ENCODE measurements at places on chromosomes 2 and 18.
A peak's percentile ranks its signal among the peaks of the same experiment; 100 is the strongest.

DNA sequence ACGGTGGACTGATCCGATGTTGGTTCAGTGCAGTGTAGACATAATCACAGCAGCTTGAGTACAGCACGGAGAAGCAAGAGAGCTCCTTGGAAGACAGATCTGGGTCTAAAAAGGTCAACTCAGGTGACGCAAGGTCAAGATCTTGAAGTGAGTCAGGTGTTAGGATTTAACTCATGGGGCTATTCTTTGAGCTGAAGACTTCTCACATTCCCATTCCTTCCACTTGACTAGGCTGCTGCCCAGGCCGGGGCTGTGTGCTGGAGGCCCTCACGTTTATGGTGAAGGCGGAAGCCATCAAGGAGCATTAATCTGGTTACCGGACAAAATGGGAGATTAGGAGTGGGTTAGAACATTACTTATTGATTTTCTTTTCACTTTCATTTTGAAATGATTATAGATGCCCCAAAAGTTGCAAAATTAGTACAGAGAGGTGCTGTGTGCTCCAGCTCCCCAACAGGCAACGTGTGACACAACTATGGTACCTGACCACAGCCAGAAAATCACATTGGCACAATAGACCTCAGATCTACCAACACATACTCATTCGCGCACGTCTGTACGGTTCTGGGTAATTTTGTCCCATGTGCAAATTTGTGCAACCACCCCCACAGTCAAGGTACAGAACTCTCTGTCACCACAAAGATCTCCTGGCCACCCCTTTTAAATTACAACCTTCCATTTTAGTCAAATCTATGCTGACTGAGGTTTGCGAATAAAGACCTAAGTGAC, 77.6 kb upstream of the SEC11C start:
- no peak for DNase-seq

- no peak for DNase-seq
These were observed 400.7 kb downstream of the LRRTM4 start for GRCh38 chr2:77121518-77121917.

- peak; percentile 13 for DNase-seq
These were observed 13.9 kb downstream of the SLC19A3 start for GRCh38 chr2:227703961-227704360.

DNA sequence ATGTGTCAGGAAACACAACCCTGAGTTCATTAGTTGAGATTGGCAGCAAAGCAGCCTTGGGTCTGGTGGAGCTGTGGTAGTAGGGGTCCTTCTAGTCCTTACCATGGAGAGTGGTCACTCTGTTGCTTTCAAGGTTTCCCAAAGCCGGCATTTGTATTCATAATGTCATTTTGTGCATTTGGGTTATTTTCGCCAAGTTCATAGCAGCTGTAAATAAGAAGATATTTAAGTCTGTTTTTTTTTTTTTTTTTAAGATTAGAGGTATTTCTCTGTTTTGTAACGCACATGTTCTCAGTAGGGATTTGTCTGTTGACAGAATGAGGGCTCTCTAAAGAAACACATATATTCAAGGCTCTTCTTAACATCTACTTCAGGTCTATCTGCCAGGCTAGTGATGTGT, 114.1 kb downstream of the PRPF40A start:
- no peak for DNase-seq

GRCh38 chr18:75422341-75422910, 5.1 kb downstream of the SMIM21 start:
- DNase-seq, result peak; percentile 23

DNA sequence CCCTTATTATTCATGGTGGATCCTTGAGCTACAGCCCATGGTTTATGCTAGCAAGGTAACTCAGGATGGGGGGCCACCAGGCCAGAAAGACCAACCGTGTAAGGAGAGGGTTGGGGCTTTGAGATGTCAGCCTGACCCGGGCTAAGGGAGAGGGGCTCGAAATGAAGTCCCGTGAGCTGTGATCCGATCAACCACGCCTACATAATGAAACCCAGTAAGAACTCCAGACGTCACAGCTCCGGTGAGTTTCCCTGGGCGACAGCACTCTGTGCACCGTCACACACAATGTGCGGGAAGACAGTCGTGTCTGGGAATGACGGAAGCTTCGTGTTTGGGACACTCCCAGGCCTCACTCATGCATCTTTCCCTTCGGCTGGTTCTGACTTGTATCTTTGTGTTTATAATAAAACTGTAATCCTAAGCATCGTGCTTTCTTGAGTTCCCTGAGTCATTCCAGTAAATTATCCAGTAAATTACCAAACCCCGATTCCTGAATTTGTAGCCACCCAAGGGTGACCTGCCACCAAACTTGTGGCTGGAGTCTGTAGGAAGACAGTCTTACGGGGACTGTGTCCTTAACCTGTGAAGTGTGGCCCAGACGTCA, 44.2 kb downstream of the CYP27C1 start:
- DNase-seq, result peak; percentile 82

DNA sequence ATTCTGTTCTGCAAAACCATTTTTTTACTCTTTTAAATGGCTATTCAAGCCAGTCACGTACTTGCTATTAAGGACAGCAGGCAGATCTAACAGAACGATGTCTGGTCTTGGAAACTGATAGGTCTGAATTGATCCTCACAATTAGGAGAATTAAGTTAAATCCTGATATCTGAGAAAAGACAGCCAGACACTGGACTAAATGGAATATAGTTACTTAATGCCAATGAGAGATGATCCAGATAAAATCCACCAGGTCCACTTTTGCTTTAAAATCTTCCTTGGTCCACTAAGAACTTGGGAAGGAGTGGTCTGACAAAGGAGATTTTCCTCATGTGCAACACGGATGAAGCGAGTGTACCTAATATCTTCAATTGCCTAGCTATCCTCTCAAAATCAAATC, 86.9 kb downstream of the PLEKHM3 start:
- DNase-seq, result no peak

- DNase-seq, result peak; percentile 13
These were observed 240.5 kb upstream of the CHAC2 start for GRCh38 chr2:53527056-53527455.

- peak; percentile 81 for DNase-seq
These were observed 32.6 kb upstream of the SPAG16 start for GRCh38 chr2:213251618-213252017.

DNA sequence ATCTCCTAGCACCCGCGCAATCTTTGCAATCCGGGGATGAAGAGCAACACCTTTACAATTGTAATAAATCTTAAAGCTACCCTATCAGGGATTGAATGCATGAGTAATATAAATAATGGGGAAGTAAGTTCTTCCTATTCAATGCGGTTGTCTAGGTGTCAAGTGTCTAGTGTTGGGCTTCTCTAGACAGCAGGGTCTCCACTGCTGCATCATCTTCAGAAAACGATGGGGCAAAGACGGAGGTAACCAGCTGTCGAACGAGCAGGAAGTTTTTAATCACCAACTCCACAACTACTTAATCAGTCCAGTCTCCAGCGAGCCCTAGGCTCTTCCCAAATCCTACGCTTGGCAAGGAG, 573 bp downstream of the STAM2 start:
- no peak for DNase-seq

DNA sequence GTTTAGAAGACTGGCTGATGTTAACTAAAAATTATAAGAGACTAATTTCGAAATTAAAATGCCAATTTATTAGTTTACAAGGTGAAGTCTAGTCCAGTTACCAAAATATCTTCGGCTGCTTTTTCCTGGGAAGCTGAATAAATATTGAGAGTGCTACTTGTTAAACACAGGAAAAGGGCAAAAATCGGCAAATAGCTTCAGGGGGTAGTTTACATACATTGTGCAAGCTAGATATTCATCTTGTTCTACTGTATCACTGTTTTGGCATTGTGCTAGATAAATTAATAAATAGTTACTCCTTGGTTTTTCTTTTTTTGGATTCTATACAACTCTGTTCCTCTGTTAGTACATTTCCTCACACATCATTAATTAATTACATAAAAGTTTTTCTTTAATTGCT, 29.3 kb downstream of the NHEJ1 start:
- no peak for DNase-seq

DNA sequence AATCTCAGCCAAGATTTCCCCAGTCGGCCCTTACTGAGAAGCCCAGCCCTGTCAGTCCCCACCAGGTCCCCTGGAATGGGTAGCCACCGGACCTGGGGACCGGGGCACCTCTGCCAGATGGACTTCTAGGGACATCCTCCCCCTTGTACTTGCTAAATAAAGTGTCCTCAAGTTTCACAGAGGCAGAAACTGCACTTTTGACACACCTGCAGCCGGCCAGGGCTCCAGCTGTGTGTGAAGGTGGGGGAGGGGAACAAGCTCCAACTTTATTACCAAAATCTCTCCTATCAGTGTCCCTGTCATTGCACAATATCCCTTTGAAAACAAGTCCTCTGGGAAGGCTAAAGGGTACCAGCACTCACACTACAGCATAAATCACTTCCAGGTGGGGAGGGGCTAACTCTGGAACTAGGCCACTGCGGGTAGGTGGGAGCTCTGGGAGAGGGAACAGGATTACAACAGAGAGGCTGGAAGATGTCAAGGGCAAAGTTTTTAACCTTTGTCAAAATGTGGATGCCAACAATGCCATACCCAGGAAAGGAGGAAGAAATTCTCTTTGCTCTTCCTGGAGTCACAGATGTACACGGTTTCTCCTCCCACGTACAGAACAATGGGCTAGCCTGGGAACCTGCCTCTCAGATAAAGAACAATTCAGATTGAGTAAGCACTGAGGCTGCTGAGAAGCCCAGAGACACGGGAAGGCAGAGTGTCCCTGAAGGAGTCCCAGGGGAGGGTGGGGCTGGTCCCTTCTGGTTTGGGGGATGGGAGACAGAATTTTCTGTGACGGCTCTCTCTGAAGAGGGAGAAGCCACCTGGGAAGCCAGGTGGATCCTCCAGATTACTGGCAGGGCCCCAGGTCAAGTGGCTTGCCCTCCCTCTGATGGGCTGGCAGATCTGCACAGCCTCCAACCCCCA, 11.0 kb downstream of the SDC1 start:
- DNase-seq, result no peak

- no peak for DNase-seq
These were observed 12.7 kb upstream of the FZD5 start for GRCh38 chr2:207782238-207783030.
